ENCODE measurements at places on chromosomes 12 and 14. TPM values are rescaled to one million over a fixed set of nuclear protein-coding genes. Genes with fewer than 3 reads are reported as not detected.

OASL gene
- polyA plus RNA-seq = 1.9 TPM

RTL1 gene
- polyA plus RNA-seq = not detected

LMBR1L gene
- polyA plus RNA-seq = 36.2 TPM

NKX2-8 gene
- 1.6 TPM for polyA plus RNA-seq

DHH gene
- polyA plus RNA-seq = 0.21 TPM

KRT6C gene
- polyA plus RNA-seq = 427 TPM

WSCD2 gene
- polyA plus RNA-seq = 0.51 TPM

FGF6 gene
- not detected for polyA plus RNA-seq

SLC6A13 gene
- not detected for polyA plus RNA-seq

SPTB gene
- 0.11 TPM for polyA plus RNA-seq
